NCI-H2029 treated with DMSO at 0.1 percent for 48 hours (cell line): ENCODE measurements at places on chromosomes 13 and 19.
A peak's percentile ranks its signal among the peaks of the same experiment; 100 is the strongest.

- no peak for DNase-seq
These were observed 21.4 kb downstream of the LCP1 start for GRCh38 chr13:46160471-46161066.

- no peak for DNase-seq
These were observed 872.6 kb downstream of the GPC5 start for GRCh38 chr13:92270990-92271389.

- no peak for DNase-seq
These were observed 412.6 kb downstream of the KLF12 start for GRCh38 chr13:73721571-73721970.

DNA sequence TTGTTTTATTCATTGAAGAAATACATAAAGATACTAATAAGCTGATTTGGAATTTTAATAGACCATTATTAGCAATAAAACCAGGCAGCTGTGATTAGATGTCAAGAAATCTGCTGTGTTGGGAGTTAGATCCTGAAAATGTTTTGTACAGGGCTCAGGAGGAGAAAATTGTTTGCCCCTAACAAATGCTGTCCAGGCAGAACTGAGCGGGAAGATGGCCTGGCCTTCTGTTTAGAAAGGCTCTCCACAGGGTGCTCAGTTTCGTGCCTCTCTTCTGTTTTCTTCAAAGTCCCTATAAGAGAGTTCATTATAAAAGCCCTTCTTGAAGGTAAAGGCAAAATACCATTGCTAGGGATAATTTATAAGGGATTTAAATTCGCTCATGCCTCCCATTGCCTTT, 64.1 kb downstream of the ERCC5 start:
- DNase-seq: no peak

GRCh38 chr13:113367771-113368170, 3.8 kb upstream of the GRTP1 start:
- DNase-seq: no peak

GRCh38 chr13:21670883-21671619, at the start of gene FGF9:
FGF9 (plus strand) TSS chr13:21671073; CDS start chr13:21671913, 840 bp downstream.
- no peak for DNase-seq

GRCh38 chr19:46428239-46429135, at the start of gene PNMA8C:
PNMA8C (minus strand) TSS chr19:46428936; CDS start chr19:46428359, 577 bp downstream.
- peak; percentile 16 for DNase-seq

GRCh38 chr13:40221460-40222201, 444.8 kb downstream of the FOXO1 start:
- no peak for DNase-seq

DNA sequence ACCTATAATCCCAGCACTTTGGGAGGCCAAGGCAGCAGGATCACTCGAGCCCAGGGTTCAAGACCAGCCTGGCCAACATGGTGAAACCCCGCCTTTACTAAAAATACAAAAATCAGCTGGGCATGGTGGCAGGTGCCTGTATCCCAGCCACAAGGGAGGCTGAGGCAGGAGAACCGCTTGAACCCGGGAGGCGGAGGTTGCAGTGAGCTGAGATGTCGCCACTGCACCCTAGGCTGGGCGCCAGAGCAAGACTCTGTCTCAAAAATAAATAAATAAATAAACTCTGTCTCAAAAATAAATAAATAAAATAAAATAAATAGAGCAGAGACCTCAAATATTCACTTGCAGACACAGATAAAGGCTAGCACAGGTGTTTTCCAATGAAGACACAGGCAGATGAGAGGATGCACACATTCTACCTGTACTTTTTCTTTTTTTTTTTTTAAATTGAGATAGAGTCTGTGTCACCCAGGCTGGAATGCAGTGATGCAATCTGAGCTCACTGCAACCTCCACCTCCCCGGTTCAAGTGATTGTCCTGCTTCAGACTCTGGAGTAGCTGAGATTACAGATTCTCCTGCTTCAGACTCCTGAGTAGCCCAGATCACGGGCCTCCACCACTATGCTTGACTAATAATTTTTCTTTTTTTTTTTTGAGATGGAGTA, 2.7 kb upstream of the RPS16 start:
- DNase-seq: no peak
